ENCODE measurements at places on chromosomes 1 and 21.

DNA sequence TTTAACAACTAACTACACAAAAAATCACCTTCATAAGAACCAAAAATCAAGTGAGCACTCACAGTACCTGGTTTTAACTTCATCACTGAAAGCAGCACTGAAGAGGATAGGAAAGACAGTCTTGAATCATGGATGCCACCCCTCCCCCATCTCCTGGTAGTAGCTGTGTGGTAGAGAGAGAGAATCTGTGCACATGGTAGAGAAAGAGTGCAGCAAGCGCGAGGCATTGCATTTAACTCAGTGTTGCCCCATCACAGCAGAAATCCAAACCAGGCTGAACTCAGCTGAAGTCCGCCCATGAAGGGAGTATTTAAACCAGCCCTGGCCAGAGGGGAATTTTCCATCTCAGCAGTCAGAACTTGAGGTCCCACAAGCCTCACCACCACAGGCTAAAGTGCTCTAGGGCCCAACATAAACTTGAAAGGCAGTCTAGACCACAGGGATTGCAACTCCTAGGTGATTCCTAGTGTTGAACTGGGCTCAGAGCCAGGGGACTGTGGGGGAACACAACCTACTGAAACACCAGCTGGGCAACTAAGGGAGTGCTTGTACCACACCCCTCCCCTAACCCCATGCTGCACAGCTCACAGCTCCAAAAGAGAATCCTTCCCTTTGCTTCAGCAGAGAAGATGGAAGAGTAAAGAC is 38.4 kb downstream of the VAV3 start:
- no peak for DNase-seq

- DNase-seq: no peak
Observed at GRCh38 chr1:247906504-247907047, 11.2 kb downstream of the OR2W3 start.

DNA sequence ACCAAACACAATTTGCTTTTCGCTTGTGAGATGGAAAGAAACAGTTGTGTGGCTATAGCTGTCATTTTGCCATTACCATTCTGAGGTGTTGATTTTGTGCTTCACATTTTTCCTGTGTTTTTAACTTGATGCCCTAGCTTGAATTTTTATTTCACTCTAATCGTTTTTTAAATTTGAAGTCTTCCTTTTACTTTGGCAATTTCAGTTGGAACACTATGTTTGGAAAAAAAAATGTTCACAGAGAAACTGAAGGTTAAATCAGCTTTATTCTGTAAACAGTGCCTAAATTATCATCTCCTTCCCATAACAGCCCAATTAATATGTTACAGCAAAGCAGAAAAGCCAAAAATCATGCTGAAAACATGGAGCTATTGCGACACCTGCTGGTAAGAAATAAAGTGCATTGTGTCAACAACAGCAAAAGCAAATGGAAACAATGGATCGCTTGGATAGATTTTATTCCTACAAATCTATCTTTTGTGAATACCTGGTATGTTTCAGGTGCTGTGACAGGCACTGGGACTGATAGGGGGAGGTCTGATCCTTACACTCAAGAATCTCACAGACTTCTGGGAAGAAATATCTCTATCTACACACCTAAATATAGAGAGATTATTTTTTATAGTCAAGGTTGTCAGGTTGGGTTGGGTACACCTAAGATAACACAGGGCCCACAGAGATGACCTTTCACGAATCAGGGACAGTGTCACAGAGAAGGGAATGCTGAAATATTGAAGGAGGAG is 16.2 kb upstream of the ERICH3 start:
- DNase-seq: peak; percentile 28

- DNase-seq: no peak
Observed at GRCh38 chr1:214977110-214977509, 105.4 kb upstream of the KCNK2 start.

DNA sequence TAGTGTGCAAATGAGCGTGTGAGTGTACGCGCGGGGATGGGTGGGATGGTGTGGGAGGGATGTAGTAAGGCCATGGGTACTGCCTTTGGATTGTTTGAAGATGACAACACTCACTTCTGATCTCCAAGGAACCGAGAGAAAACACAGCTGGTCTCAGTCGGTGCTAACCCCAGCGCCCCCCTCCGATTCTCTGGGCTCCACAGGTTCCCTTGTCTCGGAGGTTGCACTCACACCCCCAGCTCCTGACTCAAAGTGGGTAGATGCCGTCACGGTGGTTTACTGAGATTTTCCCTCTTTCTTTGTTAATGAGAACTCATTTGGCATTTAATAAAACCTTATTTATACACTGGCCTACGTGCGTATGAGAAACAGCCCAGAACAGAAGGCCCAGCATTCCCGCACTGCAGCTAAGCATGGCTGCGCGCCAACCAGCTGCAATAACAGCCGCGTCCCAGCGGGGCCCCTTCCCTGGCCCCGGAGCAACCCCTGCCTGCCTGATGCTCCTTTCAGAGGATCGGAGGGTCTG is 25.8 kb downstream of the ABCA4 start:
- no peak for DNase-seq

- DNase-seq: no peak
Observed at GRCh38 chr1:111705841-111706240, 33.4 kb downstream of the INKA2 start.

GRCh38 chr1:203769505-203770343 is 4.7 kb downstream of the LAX1 start:
- no peak for DNase-seq

DNA sequence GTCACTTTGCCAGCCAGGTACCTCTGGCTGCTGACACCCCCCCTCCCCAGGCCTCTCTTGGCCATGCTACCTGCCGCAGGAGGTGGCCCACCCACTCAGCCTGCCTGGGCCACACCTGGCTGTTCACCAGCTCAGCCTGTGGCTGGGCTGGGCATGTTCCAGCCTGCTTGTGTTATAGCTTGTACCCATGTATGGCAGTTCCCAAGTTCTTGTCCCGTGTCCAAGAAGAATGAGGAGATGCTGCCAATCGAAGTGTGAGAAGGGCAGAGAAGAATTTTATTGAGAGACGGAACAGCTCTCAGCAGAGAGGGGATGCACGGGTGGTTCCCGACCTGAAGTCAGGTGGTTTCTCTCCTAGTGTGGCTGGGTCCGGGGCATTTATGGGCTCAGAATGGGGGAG is 3.9 kb upstream of the MMEL1 start:
- no peak for DNase-seq

DNA sequence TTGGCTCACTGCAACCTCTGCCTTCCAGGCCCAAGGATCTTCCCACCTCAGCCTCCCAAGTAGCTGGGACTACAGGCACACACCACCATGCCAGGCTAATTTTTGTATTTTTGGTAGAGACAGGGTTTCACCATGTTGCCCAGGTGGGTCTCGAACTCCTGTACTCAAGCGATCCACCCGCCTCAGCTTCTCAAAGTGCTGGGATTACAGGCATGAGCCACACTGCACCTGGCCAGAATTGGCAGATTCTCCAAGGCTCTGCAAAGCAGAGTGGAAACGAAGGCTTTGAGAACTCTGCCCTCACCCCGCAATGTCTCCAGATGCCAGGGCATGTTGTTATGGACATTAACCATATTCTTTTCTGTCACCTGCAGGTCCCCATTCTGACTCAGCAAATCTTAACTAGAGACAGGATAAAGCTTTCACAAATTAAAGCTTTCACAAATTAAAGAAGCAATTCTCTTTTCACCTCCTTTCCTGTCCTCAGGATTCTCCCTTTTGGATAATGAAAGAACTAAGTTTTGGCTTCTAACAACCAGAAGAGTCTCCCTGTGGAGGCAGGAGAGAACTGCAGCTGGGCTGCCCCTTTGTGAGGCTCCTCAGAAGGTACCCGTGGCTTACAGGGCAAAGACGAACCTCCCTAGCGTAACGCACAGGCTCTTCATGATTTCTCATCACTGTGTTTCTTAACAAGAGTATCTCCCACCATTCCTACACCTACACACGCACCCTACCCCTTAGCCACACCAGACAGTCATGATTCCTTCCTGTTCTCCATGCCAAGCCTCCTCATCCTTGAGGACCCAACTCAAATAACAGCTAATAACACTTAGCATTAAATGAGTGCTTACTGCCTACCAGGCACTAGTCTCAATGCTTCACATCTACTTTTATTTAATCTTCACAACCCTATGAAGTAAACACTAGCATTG is 29.8 kb downstream of the GPA33 start:
- no peak for DNase-seq

- DNase-seq: no peak
Observed at GRCh38 chr1:214295934-214296333, 15.0 kb downstream of the SMYD2 start.

GRCh38 chr1:36805979-36806640 is 228.2 kb downstream of the GRIK3 start:
- DNase-seq: no peak

DNA sequence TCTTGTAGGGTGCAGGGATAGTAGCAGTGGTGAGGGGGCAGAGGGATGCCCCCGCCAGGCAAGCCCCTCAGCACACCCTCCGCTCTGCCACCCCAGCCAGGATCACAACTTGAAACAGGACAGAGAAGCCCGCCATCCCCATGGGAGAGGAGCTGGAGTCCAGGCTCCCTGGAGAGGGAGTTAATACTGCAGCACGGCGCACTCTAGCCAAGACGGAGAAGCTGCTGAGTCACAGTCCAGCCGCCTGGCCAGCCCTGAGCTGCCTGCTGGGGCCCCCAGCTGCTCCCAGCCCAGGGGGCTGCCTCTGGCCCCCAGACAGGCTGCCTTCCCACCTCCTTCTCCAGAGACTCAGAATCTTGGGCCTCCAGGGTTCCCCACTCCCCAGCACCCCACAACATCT is 87.2 kb downstream of the SYT2 start:
- no peak for DNase-seq

DNA sequence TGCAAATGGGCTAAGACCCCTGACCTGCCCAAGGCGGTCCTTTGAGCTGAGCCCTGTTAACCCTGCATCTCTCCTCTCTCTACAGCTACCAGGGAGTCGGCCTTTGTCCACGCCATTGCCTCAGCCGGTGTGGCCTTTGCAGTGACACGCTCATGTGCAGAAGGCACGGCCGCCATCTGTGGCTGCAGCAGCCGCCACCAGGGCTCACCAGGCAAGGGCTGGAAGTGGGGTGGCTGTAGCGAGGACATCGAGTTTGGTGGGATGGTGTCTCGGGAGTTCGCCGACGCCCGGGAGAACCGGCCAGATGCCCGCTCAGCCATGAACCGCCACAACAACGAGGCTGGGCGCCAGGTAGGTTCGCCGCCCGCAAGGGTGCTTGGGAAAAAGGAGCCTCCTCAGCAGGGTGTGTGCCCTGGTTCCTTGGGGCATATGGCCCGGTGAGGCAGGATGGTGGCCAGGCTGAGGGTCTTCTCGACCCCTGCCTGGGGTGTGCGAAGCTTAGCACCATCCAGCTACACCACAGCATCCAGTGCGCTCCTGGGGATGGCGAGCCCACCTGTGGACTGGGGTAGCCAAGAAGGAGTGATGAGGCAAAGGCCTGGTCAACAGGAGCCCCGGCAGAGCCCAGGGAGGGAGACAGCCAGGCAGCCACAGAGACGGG is 31.8 kb upstream of the ARF1 start:
- no peak for DNase-seq

- no peak for DNase-seq
Observed at GRCh38 chr1:25624156-25624555, 7.6 kb downstream of the MAN1C1 start.

- DNase-seq: no peak
Observed at GRCh38 chr1:93111561-93111960, 32.5 kb downstream of the MTF2 start.

DNA sequence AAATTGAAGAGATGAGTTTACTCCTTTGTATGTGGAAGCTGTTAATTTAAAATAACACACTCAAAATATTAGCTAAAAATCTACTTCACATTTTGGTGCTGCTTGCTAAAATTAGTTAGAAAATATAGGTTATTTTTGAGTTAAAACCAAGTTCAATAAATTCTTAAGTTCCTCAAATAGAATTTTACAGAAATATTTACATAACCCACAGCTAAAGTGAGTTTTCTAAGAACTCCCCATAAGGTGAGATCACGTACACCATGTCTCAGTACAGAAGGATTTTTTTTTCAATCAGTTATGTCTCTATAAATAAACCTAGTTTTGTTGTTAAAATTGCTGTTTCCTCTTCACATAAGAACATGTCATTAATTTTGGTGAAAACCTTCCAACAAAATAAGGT is 108.0 kb downstream of the SDCCAG8 start:
- DNase-seq: no peak

GRCh38 chr1:6800745-6801144 is 15.5 kb downstream of the CAMTA1 start:
- no peak for DNase-seq

DNA sequence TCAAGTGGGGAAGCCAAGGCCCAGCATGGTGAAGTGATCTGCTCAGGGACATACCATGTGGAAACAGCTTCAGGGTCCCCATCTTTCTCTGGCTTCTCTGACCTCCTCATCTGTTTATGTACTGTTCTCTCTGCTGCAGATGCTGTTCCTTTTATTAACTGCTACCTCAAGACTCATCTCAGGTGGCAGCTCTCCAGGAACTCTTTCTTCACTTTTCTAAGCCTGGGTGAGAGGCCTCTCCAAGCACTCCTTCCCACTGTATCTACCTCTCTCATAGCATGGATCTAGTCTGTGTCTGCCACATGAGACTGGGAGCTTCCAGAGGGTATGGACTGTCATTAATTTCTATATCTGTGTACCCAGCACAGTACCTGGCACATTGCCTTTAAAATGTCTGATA is 73.4 kb upstream of the PPM1J start:
- DNase-seq: no peak

DNA sequence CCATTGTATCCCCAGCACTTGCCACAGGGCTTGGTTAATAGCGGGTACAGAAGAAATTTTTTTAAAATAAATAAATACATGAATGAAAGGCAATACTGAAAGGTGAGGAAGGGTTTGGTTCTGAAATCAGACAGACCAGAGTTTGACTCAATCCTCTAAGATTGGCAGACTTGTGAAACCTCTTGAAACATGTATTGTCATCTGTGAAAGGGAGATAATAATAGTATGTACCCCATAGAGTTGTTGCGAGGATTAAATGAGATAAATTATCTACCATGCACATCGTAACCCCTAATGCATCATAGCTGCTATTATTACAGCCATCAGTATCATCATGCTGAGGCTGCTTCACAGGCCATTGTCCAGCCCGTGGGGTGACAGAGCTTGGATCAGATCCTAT is 41.4 kb downstream of the S1PR1 start:
- DNase-seq: no peak

GRCh38 chr1:57549300-57549699 is 125.4 kb upstream of the DAB1 start:
- no peak for DNase-seq

- DNase-seq: no peak
Observed at GRCh38 chr1:19980314-19980713, 896 bp upstream of the PLA2G2A start.

- DNase-seq: peak; percentile 36
Observed at GRCh38 chr1:226649780-226650179, 89.3 kb downstream of the ITPKB start.

GRCh38 chr1:200866521-200866920 is 6.3 kb upstream of the GPR25 start:
- DNase-seq: no peak

GRCh38 chr1:172766462-172766861 is 107.6 kb downstream of the FASLG start:
- no peak for DNase-seq

- DNase-seq: no peak
Observed at GRCh38 chr1:8323706-8324105, 5.8 kb downstream of the SLC45A1 start.
